Vagina (tissue), 2 donors: ENCODE measurements at places on chromosomes 12 and 14.

GRCh38 chr14:69855180-69855832 lies 23.9 kb upstream of the SMOC1 start:
- no peaks in the 10 kb centered on the region for H3K4me1 ChIP-seq
- no peak overlapping the region for H3K4me3 ChIP-seq
- H3K27ac ChIP-seq, result no peak overlapping the region
- DNase-seq, result no peak

DNA sequence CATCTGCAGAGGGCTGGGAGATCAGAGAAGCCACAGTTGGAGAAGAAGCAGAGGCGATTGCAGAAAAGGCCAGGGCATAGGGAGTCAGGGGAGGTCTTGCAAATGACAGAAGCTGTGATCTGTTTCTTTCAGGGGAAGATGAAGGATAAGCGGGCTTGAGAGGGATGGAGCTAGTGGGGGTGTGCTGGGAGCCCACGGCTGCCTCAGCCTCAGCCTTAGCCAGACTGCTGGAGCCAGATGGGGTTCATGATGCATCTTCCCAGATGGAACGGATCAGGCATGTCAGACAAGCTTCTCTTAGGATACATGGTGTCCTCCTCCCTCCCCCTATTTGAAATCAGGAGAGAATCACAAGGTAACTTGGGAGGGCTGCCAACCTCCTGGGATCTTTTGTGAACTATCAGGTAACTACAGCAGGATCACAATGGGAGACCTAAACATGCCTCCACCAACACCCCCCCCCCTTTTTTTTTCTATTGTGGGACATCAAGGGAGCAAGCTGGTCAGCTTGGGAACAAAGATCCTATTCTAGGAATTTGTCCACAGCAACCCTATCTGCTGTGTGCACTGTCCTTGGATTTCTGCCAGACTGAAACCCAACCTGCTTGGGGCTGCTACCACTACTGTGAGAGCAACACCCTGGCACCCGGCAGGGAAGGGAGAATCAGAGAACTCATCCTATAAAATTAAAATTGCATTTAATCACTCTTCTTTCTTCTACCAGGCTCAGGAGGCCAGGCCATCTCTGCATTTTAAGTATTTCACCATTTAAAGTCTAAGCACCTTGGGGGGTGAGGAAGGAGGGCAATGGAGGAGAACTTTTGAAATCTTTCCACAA lies 10.7 kb upstream of the ATP2A2 start:
- no peaks in the 10 kb centered on the region for H3K27me3 ChIP-seq
- no peak for DNase-seq
- peaks cover 50% of the 10 kb centered on the region for H3K4me1 ChIP-seq
- H3K4me3 ChIP-seq, result no peak overlapping the region
- no peaks in the 10 kb centered on the region for H3K36me3 ChIP-seq

DNA sequence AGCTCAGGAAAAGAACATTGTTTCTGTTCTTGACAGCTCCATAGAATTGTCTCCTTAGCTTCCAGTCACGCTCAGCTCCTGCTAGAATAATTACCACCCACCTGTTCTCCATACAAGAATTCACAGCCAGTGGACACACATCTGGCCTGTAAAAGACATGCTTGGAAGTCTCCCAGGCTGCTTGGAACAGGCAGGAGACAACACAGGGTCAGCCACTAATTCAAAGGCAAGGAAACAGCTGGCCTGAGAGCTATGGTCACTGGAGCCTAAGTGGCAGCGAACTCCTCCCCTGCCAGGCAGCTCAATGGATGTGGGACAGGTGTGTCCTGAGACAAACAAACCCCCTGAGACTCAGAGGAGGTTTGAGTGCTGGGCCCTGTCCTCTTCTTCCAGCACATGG lies 22.9 kb upstream of the LTBP2 start:
- peaks cover 5% of the 10 kb centered on the region for H3K4me1 ChIP-seq
- no peaks in the 10 kb centered on the region for H3K27me3 ChIP-seq
- no peak overlapping the region for H3K4me3 ChIP-seq
- no peak overlapping the region for H3K27ac ChIP-seq

GRCh38 chr12:902581-902980 lies 46.9 kb downstream of the RAD52 start:
- H3K4me3 ChIP-seq, result no peak overlapping the region
- H3K36me3 ChIP-seq, result peaks cover 98% of the 10 kb centered on the region
- H3K27ac ChIP-seq, result no peak overlapping the region
- DNase-seq, result no peak
- no peaks in the 10 kb centered on the region for H3K4me1 ChIP-seq

GRCh38 chr12:128042825-128043224 lies 224.1 kb upstream of the TMEM132C start:
- no peaks in the 10 kb centered on the region for H3K27me3 ChIP-seq
- no peak overlapping the region for H3K27ac ChIP-seq
- no peak overlapping the region for H3K4me3 ChIP-seq
